ENCODE measurements at places on chromosomes 13 and 19. TPM values are rescaled to one million over a fixed set of nuclear protein-coding genes. Genes with fewer than 3 reads are reported as not detected.

The TIMM29 gene
- 27.1 TPM for total RNA-seq

DNA sequence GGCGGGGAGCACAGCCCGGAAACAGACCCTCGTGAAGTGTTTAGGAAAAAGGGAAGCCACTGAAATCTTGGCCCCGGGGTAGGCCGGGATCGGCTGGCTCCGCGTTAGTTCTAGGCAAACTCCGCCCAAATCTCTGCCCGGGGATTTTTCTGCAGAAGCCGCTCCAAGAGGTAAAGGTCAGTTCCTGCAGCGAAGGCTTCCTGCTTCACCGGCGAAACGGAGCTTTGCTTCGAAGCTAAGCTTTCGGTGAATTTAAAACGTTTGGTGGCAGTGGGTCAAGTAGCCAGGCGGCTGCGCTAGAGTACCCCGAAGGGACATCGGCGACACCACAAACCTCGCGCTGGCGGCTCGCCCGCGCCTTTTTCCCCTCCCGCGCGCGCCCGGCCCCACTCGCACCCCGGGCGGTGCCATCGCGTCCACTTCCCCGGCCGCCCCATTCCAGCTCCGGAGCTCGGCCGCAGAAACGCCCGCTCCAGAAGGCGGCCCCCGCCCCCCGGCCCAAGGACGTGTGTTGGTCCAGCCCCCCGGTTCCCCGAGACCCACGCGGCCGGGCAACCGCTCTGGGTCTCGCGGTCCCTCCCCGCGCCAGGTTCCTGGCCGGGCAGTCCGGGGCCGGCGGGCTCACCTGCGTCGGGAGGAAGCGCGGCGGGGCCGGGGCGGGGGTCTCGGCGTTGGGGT, 441 bp downstream of the GJB2 start:
- no peak for DNase-seq
- no peak overlapping the region for H3K27ac ChIP-seq
- peak overlapping the region; percentile 52 for H3K4me3 ChIP-seq

- H3K27ac ChIP-seq, result no peak overlapping the region
- H3K27me3 ChIP-seq, result peaks cover 94% of the 10 kb centered on the region
- peaks cover 43% of the 10 kb centered on the region for H3K4me1 ChIP-seq
- no peaks in the 10 kb centered on the region for H3K36me3 ChIP-seq
- H3K4me3 ChIP-seq, result no peak overlapping the region
Observed at GRCh38 chr19:18607226-18608101, 865 bp upstream of the CRLF1 start.

DNA sequence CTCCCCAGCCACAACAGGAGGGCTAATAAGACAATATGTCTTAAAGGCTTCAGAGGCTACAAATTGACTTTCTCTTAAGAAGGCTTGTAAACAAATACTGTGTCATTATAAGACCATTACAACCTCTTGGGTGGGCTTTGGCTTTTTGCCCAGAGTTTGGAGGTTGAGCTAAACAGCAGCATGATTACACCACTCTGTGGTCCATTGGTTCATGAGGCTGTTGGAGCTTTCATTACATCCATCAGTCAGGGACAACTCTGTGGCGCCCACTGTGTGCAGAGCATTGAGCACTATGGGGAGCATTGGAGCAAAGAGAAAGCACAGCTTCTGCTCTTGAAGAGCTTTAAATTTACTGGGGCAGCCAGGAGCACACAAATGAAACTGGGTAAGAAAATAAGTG, 75.9 kb downstream of the TNFSF11 start:
- no peak overlapping the region for H3K4me3 ChIP-seq
- DNase-seq, result no peak
- H3K27me3 ChIP-seq, result no peaks in the 10 kb centered on the region
- H3K27ac ChIP-seq, result no peak overlapping the region
- H3K36me3 ChIP-seq, result no peaks in the 10 kb centered on the region
- H3K4me1 ChIP-seq, result no peaks in the 10 kb centered on the region

GRCh38 chr13:40792284-40793051, 3.1 kb downstream of the SLC25A15 start:
- no peak for DNase-seq
- no peaks in the 10 kb centered on the region for H3K4me1 ChIP-seq
- H3K27ac ChIP-seq, result no peak overlapping the region
- H3K27me3 ChIP-seq, result no peaks in the 10 kb centered on the region
- no peak overlapping the region for H3K4me3 ChIP-seq
